ENCODE measurements at places on chromosomes 4 and X.

DNA sequence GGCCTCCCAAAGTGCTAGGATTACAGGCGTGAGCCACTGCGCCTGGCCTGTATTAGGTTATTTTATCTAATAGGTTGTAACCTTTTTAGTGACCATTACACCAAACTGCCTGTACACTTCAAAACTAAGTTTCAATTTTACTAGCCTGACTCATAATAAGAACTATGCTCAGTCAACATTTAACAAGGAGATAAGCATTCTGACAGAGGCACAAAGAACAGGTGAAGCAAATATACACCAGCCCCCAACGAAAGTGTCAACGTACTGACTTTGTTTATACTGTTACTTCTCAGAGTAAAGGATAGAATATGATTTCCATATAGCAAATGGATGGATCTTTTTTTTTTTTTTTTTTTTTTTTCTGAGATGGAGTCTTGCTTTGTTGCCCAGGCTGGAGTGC lies 62.8 kb downstream of the SHISA3 start:
- DNase-seq = no peak

DNA sequence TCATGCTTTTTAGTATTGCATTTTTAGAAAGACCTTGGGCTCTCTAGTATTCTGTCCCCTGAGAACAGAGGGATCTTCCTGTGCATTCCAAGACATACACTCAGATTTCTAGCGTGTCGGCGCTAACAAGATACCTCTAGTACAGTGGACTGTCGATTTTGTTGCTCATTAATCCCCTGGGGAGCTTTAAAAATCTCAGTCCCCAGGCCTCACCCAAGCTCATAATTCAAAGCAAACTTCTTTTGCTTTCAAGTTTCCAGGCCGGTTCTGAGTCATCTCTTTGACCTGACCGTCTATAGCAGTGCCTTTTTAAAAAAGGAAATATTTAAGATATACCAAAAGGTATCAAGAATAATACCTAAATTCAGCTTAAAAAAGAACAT lies 137.0 kb downstream of the AMMECR1 start:
- DNase-seq = no peak

GRCh38 chr4:147732518-147733235 lies 789 bp downstream of the ARHGAP10 start:
- no peak for DNase-seq

GRCh38 chrX:136467303-136467702 lies 20.4 kb upstream of the BRS3 start:
- no peak for DNase-seq

DNA sequence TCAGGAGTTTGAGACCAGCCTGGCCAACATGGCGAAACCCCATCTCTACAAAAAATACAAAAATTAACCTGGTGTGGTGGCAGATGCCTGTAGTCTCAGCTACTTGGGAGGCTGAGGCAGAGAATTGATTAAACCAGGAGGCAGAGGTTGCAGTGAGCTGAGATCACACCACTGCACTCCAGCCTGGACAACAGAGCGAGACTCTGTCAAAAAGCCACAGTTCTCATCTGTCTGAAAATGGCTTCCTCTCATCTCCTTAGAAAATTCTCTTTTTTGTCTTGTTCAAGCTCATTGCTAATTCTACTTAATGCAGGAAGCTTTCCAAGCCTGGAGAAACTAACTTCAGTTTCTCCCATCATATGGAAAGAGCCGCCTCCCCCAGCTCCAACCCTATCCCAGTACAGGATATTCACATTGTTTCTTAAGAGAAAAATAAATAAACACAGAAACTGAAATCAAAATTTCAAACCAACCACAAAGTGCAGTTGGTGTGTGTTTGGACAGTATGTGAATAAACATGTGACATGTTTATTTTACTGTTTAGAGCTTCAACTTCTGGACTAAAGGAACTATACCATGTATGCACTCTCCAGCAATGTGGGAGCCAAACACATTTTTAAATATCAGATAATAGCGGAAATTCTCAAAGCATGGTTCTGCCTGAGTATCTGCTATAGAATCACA lies 55.0 kb upstream of the GAB1 start:
- DNase-seq = no peak

- no peak for DNase-seq
These were observed 6.2 kb downstream of the NCAPG start for GRCh38 chr4:17817027-17817426.
